Thoracic aorta endothelial cell (primary cell): ENCODE measurements at places on chromosomes 11 and 22. TPM values are rescaled to one million over a fixed set of nuclear protein-coding genes. Genes with fewer than 3 reads are reported as not detected.

LARGE2 gene
- not detected in 2 replicates for total RNA-seq

OR5AS1 gene
- not detected in 2 replicates for total RNA-seq

C11orf91 gene
- 0.22 and 0.27 TPM in 2 replicates for total RNA-seq

SCGB1C1 gene
- not detected in 2 replicates for total RNA-seq

CCDC81 gene
- 1.1 and 1.7 TPM in 2 replicates for total RNA-seq

CD81 gene
- total RNA-seq: 157 and 189 TPM in 2 replicates

PPP6R3 gene
- total RNA-seq: 206 and 229 TPM in 2 replicates
